Stimulated activated CD8-positive, alpha-beta memory T cell treated with anti-CD3 and anti-CD28 coated beads, Interleukin-7, amount 100 ng/mL, for 24 hours (primary cell): ENCODE measurements at places on chromosomes 7 and 10.
A peak's percentile ranks its signal among the peaks of the same experiment; 100 is the strongest.

GRCh38 chr10:102863660-102864059 is 5.6 kb upstream of the AS3MT start:
- no peak for DNase-seq

- DNase-seq, result peak; percentile 29
These were observed at the start of gene MDFIC for GRCh38 chr7:114922026-114922651. MDFIC (plus strand) TSS chr7:114922094; CDS start chr7:114923034, 940 bp downstream.

GRCh38 chr10:79387466-79387973 is 40.3 kb downstream of the PPIF start:
- no peak for DNase-seq

DNA sequence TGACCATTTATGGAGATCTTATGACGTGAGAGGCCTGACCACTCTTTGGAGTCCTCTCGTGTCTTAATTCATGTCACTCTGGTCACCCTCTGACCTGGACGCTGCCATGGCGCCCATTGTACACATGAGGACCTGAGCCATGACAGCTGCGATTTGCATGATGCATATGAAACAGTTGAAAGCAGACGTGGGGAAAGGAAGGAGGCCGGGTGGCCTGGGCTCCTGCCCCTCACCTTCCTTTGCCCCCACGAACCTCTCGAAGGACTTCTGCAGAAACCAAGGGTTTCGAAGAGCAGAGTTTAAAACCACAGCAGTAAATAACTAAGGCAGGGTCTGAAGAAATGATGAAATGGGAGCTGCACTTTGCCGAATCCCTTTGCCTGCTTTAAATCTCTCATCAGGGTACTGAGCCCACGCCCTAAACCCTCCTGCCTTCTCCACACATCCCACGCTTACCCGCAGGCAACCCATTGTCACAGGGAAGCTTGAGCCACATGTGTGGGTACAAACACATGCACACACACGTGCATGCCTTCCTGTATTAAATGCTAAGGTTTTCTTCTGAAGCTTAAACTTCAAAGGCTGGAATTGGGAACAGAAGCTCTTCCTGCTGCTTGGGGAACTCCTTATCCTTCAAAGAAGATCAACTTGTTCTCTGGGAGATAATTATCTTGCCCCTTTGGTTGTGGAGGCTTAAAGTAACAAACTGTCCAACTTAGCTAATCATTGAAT is 11.7 kb upstream of the CALML3 start:
- DNase-seq, result no peak

GRCh38 chr7:47228386-47229014 is 353.4 kb downstream of the TNS3 start:
- DNase-seq, result no peak

- DNase-seq, result no peak
These were observed 115.5 kb downstream of the WDR11 start for GRCh38 chr10:120966657-120967045.

- DNase-seq, result no peak
These were observed 129.8 kb downstream of the FRMD4A start for GRCh38 chr10:14200698-14201544.

DNA sequence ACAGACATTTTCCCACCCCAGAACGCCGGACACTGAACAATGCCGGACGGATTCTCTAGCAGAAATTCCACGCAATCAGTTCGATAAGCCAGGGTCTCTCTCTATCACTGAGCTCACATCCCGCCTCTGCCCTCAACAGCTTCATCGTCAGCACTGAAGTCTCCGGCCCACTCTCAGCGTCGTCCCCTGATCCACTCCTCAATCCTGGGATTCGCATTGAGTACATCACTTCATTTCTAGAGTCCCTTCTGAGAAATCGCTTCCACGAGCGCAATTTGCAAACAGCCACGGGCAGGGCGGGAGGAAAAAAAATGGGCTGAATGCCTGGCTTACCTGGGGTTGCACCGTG is 365 bp downstream of the YME1L1 start:
- peak; percentile 1 for DNase-seq

DNA sequence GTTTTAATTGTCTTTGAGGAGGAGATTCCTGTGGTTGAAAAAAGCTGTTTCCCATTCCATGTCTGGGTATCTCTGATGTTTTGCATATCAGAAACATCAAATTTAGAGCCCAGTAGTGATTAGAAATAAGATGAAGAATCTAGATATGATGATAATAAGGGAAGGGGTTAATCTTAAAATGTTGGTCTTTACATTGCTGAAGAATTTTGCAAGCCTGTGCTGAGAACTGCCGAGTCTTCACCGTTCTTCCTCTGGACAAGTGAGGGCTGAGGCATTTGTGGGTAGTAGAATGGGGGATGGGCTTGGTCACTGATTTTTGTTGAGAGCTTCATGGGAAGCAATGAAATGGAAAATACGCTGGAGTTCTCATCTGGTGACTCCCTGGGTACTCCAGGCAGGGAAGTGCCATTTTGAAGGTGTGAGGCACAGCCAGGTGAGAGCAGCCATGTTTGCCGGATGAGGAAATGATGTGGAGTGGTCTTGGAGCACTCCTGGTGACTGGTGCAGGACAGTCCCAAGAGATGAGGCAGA is 10.2 kb downstream of the TCF7L2 start:
- DNase-seq, result no peak

DNA sequence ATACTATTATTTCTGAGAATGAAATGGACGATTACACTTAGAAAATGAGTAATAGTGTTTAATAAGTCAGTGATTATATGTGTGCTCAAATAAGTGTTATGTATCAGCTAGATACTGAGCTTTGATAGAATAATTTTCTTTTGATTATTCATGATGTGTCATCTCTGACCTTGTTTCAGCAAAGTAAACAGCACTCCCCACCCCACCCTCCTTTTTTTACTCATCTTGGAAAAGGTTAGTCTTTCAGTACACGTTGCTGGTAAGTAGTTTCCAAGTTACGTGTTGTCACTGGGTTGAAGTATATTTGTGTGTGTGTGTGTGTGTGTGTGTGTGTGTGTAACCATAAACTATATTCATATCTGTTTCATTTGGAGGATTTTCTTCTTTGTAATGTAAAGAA is 84.1 kb downstream of the GNAI1 start:
- DNase-seq, result no peak

- DNase-seq, result no peak
These were observed 3.6 kb downstream of the BHLHA15 start for GRCh38 chr7:98214811-98215321.

- DNase-seq, result no peak
These were observed 79.6 kb downstream of the LSM5 start for GRCh38 chr7:32410545-32410944.

DNA sequence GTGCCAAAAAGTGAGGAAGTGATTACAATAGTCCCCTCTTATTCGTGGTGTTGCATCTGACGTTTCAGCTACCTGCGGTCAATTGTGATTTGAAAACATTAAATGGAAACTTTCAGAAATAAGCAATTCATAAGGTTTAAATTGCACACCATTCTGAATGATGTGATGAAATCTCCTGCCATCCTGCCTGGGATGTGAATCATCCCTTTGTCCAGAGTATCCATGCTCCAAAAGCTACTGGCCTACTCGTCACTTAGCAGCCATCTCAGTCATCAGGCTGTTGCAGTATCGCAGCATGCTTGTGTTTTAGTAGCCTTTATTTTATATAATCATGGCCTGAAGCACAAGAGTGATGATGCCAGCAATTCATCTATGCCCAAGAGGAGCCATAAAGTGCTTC is 97.7 kb upstream of the CDCA7L start:
- DNase-seq, result no peak

DNA sequence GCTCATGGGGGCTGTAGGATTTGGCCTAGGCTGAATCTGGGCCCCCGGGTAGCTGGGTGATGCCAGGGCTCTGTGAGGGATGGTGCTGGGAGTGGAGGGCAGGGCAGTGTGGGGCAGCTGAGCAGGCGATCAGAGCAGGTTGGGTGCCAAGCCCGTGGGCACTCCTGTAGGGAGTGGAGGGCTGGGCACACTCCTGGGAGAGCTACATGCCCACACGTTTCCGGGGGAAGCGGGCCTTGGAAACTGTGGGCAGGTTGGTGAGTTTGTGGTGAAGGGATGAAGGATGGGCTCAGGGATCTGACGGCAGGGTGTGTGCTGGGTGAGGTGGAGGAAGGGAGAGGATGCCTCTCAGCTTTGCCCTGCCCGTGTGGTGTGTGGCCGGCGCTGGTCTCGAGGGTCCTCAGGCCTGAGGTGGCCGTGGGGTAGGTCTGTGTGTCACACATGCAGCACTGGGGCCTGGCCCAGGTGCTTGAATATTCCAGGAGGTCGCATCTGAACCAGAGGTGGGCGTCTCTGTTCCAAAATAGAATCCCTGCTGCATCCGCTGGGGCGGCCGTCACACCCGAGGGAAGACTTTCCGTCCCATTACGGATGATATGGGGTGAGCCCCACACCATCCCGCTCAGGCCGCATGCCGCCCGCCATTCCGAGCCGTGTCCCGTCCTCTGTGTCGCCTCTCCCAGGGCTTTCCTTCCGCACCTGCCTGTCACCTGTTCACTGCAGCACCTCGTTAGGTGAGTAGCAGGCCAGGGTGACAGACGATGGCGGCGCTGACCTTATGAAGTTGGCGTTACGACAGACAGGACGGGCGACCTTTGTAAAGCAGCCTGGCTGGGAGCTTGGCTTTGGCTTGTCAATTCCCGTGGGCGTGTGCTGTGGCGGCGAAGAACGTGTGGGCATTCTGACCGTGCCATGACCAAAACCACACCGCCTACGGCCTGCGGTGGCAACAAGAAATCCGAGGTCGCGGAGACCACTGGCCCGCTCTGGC is 143.6 kb downstream of the ACTR3B start:
- DNase-seq, result no peak

GRCh38 chr7:90188281-90188680 is 23.3 kb upstream of the STEAP2 start:
- DNase-seq, result no peak

DNA sequence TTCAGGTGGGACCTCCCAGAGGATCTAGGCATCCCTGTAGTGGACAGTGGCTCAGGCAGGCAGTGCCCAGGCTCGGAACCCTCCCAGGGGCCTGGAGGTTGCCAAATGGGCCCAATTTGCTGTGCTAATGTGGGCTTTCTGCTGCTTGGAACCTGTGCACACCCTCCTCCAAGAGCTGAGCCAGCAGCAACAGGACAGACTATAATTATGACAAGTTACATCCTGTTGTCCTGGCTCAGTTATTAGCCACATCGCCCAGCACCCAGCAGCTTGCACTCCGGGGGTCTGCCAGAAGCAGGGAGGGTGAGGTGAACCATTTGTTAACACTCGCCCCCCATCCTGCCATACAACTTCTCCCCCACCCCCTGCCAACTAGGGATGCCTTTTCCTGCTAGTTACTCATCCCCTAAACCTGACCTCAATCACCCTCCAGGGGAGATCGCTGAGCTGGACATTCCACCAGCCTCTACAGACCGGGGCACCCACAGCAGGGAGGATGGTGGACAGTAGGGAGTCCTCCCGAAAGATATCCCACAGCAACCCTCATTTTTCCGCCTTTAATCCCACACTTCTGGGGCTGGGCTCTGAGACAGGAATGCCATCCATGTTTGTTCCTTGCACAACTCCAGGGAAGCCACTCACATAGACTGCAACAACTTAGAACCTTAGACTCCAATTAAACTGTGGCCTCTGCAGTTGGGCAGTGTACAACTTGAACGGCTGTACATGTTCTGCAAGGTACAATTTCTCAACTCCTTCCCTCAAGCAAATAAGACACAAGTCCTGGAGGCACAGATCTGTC is 7.9 kb upstream of the MYL10 start:
- DNase-seq, result no peak

- DNase-seq, result no peak
These were observed 103.2 kb downstream of the ADCY1 start for GRCh38 chr7:45677311-45677900.

GRCh38 chr10:10293041-10293440 is 724.6 kb upstream of the CELF2 start:
- DNase-seq, result no peak

GRCh38 chr7:142485617-142486226 is 227.9 kb upstream of the PRSS58 start:
- DNase-seq, result no peak

DNA sequence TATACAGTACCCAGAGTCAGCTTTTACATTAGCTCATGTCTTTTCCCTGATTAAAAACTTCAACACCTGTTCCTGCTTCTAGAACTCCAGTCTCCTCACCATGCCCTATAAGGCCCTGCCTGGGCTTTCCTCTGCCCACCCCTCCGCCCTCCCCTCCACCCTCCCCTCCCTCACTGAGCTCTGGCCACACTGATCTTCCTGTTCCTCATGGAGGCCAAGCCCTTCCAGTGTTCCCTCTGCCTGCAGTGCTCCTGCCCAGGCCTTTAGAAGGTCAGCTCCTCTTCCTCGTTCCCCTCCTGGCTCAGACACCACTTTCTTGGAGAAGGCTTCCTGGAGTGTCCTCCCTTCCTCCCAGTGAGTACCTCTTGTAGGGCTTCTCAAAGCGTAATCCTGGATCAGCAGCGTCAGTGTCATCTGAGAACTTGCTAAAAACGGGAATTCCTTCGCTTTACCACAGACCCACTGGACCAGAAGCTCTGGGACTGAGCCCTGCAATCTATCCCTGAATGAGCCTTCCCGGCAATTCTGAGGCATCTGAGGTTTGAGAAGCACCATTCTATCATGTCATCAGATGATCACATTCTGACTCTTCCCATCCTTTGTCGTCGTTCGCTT is 3.7 kb downstream of the PDZD7 start:
- DNase-seq, result no peak

GRCh38 chr10:86480571-86480970 is 41.0 kb downstream of the WAPL start:
- DNase-seq, result no peak

GRCh38 chr7:80552031-80552694 is 40.3 kb upstream of the GNAT3 start:
- DNase-seq, result no peak

DNA sequence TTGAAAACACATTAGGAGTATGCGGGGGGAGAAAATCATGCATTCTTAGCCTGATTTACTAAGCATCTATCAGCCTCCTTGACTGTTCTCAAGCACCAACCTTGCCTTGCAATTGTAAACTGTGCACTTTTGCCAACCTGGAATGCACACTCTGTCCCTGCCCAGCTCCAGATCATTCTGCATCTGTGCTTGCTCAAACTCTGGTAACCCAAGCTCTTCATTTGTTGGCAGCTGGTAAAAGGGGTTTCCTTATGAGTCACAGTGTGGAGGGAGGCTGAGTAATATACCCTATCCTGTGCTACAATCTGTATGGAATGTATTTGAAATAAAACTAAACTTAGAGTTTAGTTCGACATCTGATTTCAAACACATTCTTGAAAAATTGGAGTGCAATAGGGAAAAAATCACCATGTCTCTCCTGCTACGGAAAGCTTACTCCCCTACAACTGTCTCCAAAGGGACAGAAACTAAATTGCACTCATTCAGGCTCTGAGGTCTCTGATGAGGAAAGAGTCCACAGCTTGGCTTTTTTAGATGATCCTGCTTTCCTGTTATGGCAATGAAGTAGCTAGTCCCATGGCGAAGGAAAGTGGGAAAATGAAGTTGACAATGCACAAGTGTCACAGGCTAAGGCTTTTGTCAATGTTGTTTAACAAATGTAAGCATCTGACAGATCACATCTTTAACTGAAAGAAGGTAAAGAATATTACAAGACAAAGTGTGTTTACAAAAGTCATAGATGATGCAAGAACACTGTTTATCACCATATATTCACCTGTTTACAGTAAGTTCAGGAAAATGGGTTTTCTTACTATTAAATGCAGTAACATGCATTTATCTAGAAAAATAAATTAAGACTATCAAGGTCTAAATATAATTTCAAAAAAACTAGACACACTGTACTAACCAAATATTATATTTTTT is 61.9 kb downstream of the TES start:
- DNase-seq, result no peak

- DNase-seq, result no peak
These were observed 345.7 kb upstream of the KLF6 start for GRCh38 chr10:4130685-4131084.
